Fibroblast of gingiva (primary cell): ENCODE measurements at places on chromosomes 5 and 9.

DNA sequence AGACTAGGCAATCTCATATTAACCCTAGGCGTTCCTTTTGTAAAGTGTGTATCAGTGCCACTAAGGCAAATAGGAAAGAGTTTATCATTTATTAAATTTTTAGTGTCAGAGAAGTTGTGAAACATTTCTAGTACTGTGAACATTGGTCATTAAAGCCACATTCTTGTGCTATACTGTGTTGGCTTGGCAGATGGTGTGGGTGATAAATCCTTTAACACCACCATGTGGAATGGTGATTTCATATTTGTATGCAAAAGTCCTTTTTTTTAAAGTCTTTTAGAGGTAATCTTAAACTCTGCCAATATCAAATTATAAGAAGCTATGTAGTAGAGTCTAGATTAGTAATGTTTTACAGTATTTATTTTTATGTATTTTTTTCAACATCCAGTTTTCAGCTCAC is 18.1 kb downstream of the SLC12A2 start:
- no peak for DNase-seq

DNA sequence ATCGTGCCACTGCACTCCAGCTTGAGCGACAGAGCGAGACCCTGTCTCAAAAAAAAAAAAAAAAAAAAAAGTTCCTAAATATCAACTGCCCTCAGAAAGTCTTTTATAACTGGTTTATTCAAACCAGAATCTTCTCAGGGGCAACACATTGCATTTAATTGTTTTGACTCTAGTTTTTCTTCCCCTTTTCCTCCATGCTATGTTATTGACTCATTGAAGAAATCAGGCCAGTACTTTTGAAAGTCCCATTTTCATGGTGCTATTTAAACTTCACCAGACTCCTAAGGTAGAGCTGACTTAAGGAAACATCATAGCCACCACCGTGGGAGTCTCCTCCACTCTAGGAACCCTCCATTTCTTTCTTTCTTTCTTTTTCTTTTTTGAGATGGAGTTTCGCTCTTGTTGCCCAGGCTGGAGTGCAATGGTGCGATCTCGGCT is 83.1 kb upstream of the IL6ST start:
- DNase-seq: no peak

- no peak for DNase-seq
Observed at GRCh38 chr5:74971947-74972460, 80.4 kb downstream of the GCNT4 start.

DNA sequence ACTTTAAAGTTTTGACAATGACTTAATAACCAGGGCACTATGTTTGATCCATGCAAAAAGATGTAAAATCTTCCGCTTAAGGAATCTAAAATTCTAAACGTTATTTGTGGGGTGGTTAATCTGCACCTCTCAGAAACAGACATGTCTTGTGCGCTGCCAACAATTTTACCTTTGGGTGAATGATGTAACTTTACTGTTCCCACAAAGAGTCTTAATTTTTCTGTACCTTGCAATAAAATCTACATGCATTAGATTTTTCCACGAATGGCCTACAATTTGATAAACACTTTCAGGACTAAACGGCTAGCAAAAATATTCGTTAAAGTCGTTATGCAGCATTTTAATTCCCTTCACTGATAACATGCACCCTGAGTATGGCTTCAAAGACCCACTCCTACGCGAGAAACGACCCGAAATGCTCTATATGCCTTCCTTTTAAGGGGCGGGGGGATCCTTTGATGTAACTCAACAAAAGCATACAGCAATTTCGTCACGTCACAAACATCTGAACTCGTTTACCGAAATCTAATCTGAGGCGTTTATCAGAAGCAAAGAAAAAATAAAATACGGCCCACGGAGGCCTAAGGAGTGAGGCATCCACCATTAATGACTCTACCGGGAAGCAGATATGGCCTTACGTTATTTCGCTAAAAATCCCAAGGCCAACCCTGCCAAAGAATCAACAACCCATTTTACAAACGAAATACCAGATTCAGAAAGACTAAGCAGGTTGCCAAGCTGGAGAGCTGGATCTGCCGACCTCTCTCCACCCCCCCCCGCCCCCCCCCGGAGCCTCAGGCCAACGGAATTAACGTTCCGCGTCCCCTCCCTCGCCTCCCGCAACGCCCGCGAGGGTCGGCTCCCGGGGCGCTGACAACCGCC is 621 bp downstream of the AK6 start:
- no peak for DNase-seq

DNA sequence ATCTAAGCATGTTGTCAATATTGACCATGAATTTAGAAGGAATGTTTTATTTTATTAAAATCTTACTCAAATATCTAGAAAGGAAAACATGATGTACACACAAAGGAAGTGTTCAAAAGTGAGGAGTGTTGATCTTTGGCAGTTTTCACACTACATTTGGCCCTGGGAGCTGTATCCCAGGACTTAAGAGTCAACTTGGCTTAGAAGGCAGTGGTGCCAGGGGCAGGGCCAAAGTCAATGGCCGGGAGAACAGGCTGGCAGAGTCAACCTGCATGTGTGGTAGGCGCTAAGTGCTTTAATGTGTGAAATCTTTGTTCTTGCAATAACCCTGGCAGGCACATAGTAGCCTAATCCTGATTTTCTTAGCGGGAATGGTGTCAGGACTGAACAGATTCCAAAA is 228.4 kb downstream of the TENT4A start:
- no peak for DNase-seq

GRCh38 chr9:30774326-30774725 is 1610.1 kb upstream of the ACO1 start:
- DNase-seq: no peak

- no peak for DNase-seq
Observed at GRCh38 chr9:88926781-88927505, 64.3 kb upstream of the S1PR3 start.

DNA sequence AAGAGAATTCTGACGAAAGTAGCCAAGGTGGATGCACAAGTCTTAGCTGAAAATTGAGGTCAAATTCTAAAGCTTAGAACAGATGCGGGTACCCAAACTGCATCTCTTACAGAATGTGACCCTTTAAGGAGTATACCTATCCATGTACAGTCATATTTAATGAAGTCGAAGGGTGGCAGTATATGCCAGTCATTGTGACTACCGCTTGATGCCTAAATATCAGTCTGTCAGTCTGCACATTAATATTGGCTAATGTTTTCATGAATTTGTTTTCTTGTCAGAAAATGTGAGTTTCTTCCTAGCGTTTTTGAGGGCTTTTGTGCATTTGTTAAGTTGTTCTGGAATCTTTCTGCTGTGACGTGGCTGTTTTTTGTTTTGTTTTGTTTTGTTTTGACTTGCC is 264.5 kb upstream of the ELAVL2 start:
- no peak for DNase-seq
